ENCODE measurements at places on chromosomes 7 and 10. TPM values are rescaled to one million over a fixed set of nuclear protein-coding genes. Genes with fewer than 3 reads are reported as not detected.

Gene EPO
- not detected for total RNA-seq

Gene CTAGE8
- not detected for total RNA-seq

Gene ZNF438
- total RNA-seq = 6.3 TPM

Gene TMEM140
- 1.6 TPM for total RNA-seq

Gene ZNF804B
- total RNA-seq = not detected

Gene PDE1C
- 3.6 TPM for total RNA-seq
